ENCODE measurements at places on chromosomes 6 and 20. TPM values are rescaled to one million over a fixed set of nuclear protein-coding genes. Genes with fewer than 3 reads are reported as not detected.

HMGCLL1 gene
- total RNA-seq = not detected

GPSM3 gene
- 2.2 TPM for total RNA-seq

- no peak for DNase-seq
Measured at GRCh38 chr20:33725607-33726264, 5.6 kb upstream of the PXMP4 start.

WFDC10B gene
- not detected for total RNA-seq

DNA sequence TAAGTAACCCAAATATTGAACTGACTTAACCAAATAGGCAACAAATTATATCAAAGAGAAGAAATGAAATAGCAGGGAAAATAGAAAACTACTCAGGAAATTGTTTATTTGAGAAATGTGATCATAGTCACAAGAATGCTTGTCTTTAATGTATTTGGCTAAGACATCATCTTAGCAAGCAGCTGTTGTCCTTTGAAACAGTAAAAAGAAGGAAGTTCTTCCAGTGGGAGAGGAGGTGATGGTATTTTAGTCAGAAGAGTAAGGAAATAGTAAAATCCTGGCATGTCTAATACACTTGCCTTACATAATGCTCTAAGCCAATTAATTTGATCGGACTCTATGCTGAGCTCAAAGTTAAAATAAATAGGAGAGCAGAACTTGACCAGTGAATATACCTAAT lies 126.5 kb downstream of the EPM2A start:
- DNase-seq = no peak

GRCh38 chr6:63245420-63245819 lies 34.2 kb downstream of the FKBP1C start:
- no peak for DNase-seq

- DNase-seq = peak; percentile 49
Measured at GRCh38 chr6:163897030-163897429, 482.5 kb downstream of the QKI start.

- no peak for DNase-seq
Measured at GRCh38 chr6:113960795-113961194, 10.2 kb downstream of the HDAC2 start.

GRCh38 chr6:147700436-147701209 lies 192.1 kb downstream of the SAMD5 start:
- no peak for DNase-seq

BACH2 gene
- 0.46 TPM for total RNA-seq

DNA sequence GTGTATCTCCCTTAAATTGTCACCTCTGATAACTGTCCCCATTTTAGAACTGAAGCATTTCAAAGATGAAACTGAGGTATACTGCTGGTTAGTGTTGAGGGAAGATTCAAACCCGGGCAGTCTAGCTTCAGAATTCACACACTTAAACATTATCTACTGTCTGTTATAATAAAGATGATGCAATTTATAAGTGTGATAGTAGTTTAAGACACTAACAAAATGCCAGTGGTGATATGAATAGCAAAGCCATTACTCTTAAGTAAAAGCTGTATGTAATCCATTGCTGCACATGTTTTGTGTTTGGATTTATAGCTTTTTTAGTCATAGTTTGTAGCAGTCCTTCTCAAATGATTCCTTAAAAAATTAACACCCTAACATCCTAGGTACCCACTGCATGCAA lies 19.8 kb downstream of the USP45 start:
- DNase-seq = no peak

GNAS gene
- 286 TPM for total RNA-seq

GRCh38 chr6:87074101-87074621 lies 20.7 kb downstream of the CGA start:
- DNase-seq = no peak

- DNase-seq = no peak
Measured at GRCh38 chr6:90462102-90462501, 124.8 kb downstream of the MAP3K7 start.

TNXB gene
- 0.11 TPM for total RNA-seq

- DNase-seq = no peak
Measured at GRCh38 chr20:14649662-14650061, 312.2 kb upstream of the FLRT3 start.

- DNase-seq = no peak
Measured at GRCh38 chr6:148999501-148999900, 252.7 kb downstream of the UST start.

DNA sequence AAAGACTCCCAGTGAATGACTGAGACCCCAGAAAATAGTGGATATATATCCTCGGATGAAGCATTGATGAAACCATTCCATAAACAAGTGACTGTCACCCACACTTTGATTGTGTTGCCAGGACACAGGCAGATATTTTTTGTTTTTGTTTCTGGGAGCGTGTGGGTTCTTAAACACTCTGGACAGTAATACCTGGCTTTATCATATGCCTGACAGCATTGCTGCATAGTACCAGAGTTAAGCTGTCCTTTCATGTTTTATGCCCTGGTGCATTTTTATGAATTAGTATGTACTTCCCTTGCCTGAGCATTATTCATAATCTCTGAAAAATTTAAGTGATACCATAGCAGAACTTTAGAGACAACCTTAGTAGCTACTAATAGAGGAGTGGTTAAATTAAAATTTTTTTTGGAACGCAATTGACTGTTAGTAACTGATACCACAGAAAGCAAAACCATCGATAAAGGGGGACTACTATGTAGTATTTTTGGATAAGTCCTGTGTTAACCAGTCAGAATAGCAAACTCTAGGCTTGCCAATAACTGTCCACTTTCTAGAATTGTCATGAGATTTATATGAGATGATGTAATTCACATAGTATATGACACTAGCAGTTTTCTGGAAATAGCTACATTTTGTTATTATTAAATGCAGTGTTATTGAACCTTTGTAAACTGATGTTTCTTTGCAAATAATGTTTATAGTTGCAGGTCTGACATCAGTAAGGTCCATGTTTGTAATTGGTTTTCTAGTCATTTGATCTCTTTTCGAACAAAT lies 30.4 kb downstream of the SENP6 start:
- no peak for DNase-seq

DNA sequence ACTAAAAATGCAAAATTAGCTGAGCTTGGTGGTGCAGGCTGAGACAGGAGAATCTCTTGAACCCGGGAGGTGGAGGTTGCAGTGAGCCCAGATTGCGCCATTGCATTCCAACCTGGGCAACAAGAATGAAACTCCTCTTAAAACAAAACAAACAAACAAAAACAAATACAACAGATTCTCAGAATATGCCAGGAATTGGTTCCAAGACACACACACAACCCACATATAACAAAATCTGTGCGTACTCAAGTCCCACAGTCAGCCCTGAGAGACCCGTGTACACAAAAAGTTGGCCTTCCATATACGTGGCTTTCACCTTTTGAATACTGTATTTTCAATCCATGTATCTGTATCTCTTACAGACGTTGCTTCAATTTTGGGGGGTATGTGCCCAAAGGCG lies 98.9 kb upstream of the MARCKS start:
- DNase-seq = no peak

- DNase-seq = no peak
Measured at GRCh38 chr6:33634946-33635345, 13.8 kb downstream of the ITPR3 start.

- no peak for DNase-seq
Measured at GRCh38 chr20:13678944-13679343, 40.2 kb upstream of the TASP1 start.

GRCh38 chr6:142946924-142947713 lies 2.1 kb upstream of the HIVEP2 start:
- peak; percentile 79 for DNase-seq

- DNase-seq = no peak
Measured at GRCh38 chr6:126015863-126016262, 29.5 kb downstream of the TRMT11 start.

RAE1 gene
- 58.7 TPM for total RNA-seq

GRCh38 chr6:114084327-114084890 lies 113.5 kb upstream of the HDAC2 start:
- DNase-seq = peak; percentile 6

All from Daoy (cell line).